Aortic smooth muscle cell (primary cell): ENCODE measurements at places on chromosomes 7 and 10. TPM values are rescaled to one million over a fixed set of nuclear protein-coding genes. Genes with fewer than 3 reads are reported as not detected.

Gene MBL2
- not detected in 2 replicates for total RNA-seq

Gene ZNF316
- 9.3 and 12.4 TPM in 2 replicates for total RNA-seq

Gene CRPPA
- 2.0 and 2.7 TPM in 2 replicates for total RNA-seq

Gene PILRA
- total RNA-seq, result 0.62 TPM in 1 of 2 replicates, not detected in the other

Gene ZWINT
- 33.6 and 50.2 TPM in 2 replicates for total RNA-seq
